ENCODE measurements at places on chromosomes 7 and 10.

DNA sequence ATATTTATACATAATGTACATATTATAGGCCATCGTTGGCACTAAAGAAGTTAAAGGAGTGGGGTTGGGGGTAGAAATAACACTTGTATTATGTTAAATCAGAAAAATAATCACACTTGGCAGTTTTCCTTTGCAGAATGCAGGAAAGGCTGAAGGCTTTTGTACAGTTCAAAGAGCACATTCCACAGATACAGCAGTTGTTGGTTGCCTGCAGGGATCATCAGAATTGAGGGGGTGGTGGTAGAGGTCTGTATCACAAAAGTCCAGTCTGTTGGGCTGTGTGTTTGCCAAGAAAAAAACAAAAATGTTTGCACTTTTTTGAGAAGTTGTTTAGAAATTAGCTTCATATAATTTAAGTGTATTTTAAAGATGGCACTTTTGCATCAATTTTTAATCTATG is 231.8 kb upstream of the FOXP2 start:
- DNase-seq = no peak

DNA sequence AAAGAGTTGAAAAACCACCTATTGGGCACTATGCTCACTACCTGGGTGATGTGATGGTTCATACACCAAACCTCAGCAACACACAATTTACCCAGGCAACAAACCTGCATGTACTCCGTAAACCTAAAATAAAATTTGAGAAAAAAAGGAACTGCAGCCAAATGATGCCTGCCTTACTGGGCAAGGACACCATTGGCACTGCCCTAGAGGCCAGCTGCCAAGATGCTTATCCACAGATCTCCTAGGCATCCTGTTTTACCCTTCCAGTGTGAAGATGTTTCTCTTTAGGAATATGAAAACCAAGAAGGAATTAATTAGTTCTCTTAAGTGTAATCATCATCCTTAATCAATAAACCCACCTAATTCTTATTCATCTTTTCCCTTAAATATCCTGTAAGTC is 133.4 kb downstream of the ABCA13 start:
- no peak for DNase-seq

GRCh38 chr7:54904130-54904529 is 114.7 kb upstream of the EGFR start:
- no peak for DNase-seq

- DNase-seq = no peak
Measured at GRCh38 chr10:121764233-121764942, 163.4 kb downstream of the ATE1 start.

GRCh38 chr7:47347346-47347745 is 234.6 kb downstream of the TNS3 start:
- DNase-seq = no peak
